ENCODE measurements at places on chromosomes 11 and 22.

- DNase-seq, result no peak
These were observed 765.4 kb upstream of the ANO3 start for GRCh38 chr11:25566298-25567200.

DNA sequence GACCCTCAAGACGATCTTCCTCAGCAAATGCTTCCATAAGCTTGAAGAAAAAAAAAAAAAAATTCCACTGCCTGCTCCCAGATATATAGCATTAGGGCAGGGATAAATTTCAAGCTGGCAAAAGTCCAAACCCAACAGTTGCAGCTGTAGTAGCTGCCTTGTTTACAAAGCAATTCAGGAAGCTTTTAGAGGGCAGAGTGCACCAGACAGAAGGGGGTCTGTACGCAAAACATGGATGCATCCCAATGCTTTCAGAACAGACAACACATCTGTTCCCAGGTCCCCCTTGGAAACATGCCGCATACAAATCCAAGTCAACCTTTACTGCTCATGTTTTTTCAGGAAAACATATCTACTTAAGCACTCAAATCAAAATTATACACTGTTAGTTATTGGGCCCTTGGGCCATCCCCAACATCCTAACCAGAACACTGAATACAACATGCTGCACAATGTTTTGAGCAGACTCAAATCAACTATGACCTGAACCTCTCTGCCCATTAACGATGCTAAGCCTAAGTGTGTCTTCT lies 94.5 kb downstream of the CADM1 start:
- no peak for DNase-seq

- no peak for DNase-seq
These were observed 5.1 kb downstream of the MB start for GRCh38 chr22:35611891-35612576.

GRCh38 chr11:101759771-101760450 lies 154.9 kb upstream of the CEP126 start:
- no peak for DNase-seq

DNA sequence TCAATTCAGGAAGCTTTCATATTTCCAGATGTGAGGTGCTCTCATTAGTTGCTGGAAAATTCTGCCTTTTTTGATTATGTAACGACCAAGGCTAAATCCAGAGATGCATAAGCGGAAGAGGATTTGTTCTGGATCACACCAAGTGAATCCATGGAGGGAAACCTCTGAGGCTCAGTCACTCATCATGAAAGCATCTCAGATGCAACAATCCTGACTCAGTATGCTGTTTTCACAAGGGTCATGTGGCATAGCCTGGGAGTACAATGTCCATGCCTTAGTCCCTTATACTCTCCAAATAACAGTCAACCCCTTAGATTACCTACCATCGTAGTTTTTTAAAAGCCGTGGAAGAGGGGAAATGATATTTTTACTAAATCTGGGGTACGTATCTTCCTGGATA lies 445.6 kb downstream of the NTM start:
- DNase-seq, result no peak

- DNase-seq, result no peak
These were observed 351.1 kb downstream of the BUD13 start for GRCh38 chr11:116421529-116422185.

DNA sequence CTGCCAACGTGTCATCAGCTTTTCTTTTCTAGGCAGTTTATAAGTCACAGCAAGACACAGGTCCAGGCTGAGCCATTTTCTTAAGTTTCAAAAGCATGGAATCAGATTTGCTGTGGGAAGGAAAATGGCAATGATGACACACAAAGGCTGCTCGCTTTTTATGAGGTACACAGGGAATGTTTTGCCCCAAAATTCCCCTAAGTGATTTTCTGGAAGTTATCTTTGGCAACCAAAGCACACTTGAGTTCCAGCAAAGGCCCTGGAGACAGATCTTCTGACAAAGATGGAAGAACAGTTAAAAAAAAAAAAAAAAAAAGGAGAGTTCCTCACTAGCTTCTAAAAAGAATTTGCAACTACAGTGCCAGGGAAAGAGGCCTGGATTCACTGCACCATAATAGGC lies 260.8 kb downstream of the LARGE1 start:
- no peak for DNase-seq

GRCh38 chr11:73267906-73268540 lies 4.1 kb upstream of the P2RY6 start:
- DNase-seq, result no peak

GRCh38 chr11:81892770-81893635 lies 840.7 kb downstream of the FAM181B start:
- no peak for DNase-seq

DNA sequence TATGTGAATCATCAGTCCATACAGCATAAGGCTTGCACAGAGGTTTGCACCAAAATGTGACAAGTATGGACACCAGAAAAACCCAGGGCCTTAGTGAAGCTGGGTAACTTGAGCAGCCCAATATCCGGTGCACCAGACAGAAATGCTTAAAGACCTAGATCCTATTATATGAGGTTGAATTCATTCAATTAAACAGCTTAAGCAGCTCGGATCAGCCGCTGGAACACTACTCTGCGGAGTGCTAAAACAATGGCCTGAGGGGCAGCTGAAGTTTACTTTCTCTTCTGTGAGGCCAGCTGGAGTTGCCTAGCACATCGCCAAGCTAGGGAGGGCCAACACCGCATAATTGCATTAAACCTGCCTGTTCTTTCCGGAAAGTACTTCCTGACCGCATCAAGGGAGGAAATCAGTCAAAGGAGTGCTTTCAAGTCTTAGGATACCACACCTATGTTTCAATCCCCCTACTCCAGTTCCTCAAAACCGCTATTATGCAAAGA lies 17.0 kb upstream of the FAM181B start:
- DNase-seq, result no peak

- DNase-seq, result no peak
These were observed 940 bp upstream of the C11orf91 start for GRCh38 chr11:33701302-33702230.

DNA sequence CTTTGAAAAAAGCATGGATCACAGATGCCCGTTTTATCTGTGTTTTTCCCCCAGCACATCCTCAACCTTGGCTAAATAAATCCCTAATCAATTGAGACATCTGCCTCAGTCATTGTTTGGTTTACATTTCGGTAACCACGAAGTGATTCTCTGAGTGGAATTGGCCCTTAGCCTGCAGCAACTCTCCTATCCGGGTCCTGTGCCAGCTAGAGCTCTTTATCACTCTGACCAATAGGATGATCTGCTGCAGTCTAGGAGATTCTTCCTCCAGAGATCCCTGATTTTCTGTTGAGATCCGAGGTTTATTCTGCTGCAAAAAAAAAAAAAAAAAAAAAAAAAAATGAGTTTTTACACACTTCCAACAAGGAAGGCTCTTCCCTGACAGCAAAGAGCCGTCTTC lies 137.3 kb downstream of the KCNA4 start:
- no peak for DNase-seq

DNA sequence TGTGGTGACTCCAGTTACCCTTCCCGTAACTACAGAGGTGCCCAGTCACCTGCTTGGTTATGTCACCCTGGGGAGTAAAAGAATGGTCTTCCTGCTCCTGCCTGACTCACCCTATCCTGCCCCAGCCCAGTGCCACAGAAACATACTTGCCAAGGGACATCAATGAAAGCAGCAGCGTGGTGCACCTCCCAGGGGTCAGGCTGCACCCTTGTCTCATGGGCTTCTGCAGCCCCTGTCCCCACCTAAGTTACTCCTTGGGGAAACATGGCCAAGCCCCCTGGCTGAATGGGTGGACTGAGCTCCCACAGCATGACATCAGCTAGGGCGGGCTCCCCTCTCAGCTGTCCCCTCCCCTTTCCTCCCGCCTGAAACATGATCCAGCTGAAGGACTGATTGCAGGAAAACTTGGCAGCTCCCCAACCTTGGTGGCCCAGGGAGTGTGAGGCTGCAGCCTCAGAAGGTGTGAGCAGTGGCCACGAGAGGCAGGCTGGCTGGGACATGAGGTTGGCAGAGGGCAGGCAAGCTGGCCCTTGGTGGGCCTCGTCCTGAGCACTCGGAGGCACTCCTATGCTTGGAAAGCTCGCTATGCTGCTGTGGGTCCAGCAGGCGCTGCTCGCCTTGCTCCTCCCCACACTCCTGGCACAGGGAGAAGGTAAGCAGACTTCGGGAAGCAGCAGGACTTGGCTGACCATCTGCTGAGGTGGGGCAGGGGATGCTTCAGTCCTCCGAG lies at the start of gene HTR3A:
TSS of gene HTR3A (plus strand) at position 368 of the 730 bp plus-strand sequence. CDS start at position 586, 218 bp downstream.
- DNase-seq, result no peak

DNA sequence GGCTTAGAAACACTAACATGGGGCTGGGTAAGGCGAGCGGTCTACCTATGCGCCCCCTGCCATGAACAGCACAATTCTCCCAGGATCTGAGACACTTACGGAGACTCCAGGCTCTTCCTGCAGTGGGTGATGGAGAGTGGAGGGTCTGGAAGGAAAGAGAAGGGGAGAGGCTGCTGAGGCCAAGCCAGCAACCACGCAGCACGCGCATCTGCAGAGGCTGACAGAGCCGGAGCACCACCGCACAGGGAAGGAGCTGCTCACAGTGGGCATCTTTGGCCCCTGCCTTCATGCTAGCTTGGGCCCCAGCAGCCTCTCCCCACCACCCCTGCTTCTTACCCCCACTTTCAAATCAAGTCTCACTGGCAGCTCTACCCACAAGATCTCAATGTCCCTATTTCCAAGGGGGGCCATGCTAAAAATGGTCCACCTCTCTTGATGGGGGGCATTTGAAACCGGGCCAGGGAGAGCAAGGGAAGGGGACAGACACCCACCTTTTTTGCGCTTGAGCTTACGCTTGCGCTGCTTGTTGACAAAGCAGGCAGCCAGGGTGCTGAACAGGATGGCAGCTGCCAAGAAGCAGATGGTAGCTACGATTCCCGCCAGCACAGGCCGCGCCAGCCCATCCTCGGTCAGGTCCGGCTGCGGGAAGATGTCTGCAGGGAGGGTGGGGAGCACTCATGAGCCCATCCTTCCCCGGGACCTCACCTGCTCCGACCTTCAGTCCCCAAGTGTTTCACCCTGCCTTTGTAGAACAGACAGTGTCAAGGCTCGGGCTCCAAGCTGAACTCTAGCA lies 34.5 kb downstream of the IGSF9B start:
- no peak for DNase-seq

DNA sequence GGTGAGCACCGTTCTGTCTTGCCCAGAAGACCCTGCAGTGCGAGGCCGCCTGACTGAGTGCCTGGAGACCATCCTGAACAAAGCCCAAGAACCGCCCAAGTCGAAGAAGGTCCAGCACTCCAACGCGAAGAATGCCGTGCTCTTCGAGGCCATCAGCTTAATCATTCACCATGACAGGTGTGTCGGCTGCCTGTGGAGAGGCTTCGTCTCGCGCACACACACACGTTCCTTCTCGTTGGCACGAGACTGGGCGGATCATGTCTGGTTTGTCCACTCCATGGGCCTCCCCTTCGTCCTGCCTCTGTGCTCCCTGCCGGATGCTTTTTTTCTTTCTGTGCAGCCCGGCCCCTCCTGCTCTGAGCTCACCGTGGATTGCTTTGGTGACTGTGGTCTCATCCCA lies 51.1 kb downstream of the MUC6 start:
- no peak for DNase-seq

GRCh38 chr11:17538054-17538453 lies 6.2 kb downstream of the USH1C start:
- no peak for DNase-seq

DNA sequence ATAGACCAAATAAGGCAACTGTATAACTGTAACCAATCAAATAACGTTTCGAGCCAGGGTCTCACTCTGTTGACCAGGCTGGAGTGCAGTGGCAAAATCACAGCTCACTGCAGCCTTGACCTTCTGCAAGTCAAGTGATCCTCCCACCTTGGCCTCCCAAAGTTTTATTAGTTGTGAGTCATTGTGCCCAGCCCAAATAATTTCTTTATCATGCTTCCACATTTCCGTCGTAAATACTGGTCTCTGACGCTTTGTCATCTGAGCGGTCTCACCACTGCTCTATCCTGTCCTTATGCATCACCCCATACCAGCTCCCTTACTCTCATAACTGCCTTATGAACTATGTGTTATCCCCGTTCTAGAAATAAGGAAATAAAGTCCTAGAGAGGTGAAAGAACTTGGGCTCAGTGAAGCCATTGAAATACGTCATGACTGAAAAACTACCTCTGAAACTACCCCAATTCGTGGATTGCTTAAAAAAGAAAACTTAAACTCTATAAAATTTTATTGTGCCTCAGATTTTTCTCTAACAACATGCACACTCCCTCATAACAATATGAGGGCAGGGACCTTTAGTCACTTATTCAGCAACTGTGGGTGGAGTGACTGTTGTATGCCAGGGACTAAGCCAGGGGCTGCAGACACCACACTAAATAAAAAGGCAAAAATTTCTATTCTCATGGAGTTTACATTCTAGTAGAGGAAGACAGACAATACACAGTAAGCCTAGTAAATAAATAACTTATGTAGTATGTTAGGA lies 15.8 kb upstream of the RTN4RL2 start:
- DNase-seq, result no peak

DNA sequence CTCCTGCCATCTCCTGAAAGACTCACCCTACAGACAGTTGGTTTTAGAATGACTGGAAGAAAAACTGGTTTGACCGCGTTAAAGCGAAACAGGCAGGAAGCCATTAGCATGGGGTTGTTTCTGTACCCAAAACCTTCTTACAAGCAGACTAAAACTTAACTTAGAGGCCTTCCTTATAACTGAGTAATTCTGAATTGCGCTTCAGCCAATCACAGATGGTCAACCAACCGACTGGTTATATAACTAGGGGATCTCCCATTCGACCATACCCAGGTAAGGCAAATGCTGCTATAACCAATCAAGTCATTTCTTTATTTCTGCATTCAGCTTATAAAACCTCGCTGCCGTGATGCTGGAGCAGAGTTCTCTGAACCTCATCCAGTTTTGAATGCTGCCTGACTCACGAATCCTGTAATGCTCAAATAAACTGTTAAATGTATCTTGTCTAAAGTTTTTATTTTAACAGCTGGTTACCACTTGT lies 87.8 kb upstream of the DRD2 start:
- no peak for DNase-seq

DNA sequence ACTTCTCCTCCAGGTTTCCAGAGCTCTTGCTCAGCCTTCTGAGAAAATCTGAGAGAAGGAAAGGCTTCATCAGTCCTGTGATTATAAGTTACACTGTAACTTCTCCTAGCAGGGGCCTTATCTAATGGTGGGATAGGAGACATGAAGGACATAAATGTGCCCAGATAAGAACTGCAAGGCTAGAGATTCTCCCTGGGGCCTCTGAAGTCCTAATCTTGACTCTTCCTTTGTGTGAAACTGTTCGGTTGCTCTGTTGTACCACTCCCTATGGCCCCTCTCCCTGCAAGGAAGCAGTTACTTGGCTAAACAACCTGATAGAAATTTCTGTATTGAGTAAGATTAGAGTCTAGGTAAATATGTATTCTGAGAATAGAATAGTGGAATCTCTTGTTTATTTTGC lies 780.9 kb downstream of the ETS1 start:
- no peak for DNase-seq

- DNase-seq, result no peak
These were observed 5.4 kb downstream of the SMCO4 start for GRCh38 chr11:93537767-93538261.

GRCh38 chr11:80261776-80262175 lies 820.9 kb upstream of the TENM4 start:
- DNase-seq, result no peak

GRCh38 chr11:17831883-17832282 lies 97.3 kb downstream of the KCNC1 start:
- DNase-seq, result no peak

Data from activated T-helper 1 cell treated with anti-CD3 and anti-CD28 coated beads, Interleukin-2, amount 50 U/mL, for 16 hours (primary cell).